Stimulated activated CD8-positive, alpha-beta memory T cell treated with anti-CD3 and anti-CD28 coated beads, Interleukin-12 subunit alpha, Interleukin-12 subunit beta, amount 100 ng/mL, for 4 hours (primary cell): ENCODE measurements at places on chromosomes 7 and 10.

GRCh38 chr10:11125004-11125403, 107.3 kb downstream of the CELF2 start:
- DNase-seq = no peak

DNA sequence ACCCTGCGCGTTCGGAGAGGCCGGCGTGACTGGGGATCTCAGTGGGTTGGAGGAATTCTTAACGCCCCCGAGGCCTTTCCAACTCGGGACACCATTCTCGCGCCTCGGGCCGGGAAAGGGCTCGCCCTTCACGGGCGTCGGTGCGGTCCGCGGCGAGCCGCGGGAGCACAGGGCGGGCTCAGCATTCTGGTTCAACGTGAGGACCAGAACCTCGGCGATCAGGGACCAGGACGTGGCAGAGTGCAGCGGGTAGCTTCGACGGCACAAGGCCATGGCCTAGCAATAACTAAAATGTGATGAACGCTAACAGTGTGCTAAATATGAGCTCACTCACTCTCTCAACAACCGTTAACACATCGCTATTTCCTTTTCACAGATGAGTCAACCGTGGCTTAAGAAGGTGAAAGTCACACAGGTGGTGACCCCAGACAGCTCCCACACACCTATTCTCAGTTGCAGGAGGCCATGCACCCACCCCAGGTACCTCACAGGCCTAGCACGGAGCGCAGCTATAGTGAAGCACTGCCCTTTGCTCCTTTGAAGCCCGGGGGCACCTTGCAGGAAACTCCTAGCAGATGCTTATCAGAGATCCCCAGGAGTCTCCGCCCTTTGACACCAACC, 4.5 kb upstream of the EMX2 start:
- DNase-seq = no peak

- DNase-seq = no peak
These were observed 327.2 kb upstream of the BMPER start for GRCh38 chr7:33578166-33578565.

DNA sequence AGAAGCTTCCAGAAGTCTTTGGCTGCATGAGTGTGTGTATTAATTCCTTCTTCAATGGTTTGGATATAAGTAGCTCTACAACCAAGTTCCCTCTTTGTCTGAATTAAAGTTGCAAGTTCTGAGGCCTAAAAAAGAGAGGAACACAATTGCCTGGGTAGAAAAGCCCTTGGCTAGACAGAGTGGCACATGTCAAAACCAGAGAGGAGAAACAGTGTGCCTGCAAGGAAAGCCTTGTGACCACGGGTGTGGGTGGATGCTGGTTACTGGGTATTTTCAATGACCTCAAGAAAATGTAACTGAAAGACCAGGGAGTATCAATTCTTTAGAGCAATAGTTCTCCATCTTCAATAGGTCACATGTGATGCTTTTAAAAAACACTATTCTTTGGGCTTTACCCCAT, 148.3 kb downstream of the SVIL start:
- no peak for DNase-seq

DNA sequence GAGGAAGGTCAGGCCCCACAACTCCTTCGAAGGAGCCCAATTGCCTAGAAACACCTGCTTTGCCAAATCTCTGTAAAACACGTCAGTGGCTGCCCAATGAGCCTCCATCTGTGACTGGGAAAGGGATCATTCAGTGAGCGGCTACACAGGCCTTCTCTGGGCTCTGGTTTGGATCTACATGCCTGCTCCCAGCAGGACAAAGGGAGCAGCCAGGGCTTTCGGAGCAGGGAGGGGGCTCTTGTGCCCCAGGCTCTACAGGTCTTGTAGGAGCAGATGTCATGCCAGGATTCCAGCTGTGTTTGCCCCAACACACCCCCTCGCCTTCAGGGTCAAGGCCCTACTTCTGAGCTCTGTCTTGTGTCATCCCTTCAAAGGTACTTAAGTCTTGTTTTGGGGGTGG, 73.5 kb downstream of the CLEC2L start:
- DNase-seq = no peak

- no peak for DNase-seq
These were observed 31.6 kb downstream of the CCDC3 start for GRCh38 chr10:12969951-12970350.

DNA sequence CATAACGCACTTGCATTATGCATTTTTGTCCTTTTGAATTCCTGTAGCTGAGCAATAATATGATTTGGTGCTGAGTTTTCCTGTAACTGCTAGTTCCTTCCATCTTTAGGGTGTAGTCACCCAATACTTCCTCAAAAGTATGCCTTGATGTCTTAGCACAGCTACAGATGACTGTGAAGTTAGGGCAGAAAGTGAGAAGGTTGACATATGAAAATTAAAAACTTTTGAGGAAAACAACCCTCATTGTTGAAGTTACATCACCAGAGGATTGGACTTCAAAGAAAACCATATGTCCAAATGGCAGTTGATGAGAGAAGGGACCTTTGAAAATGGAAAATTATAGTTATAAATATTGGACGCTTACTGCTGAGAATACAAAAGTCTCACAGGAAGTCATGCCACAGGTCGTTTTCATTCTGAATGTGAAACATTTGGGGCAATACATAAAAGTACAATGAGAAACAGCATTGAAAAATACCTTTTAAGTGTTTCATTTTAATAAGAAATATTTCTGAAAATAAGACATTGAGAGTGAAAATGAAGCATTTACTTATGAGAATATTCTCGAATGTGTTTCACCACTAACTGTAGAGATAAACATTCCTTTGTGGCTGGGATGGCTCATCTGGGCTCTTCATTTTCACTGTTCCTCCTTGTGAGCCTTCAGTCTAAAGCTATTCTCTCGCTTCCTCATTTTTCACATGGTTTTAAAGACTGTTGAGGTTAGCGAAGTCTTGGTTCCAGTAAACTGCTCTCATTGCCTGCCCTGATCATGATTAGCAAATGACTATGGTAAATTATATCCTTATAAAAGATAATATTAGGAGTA, 61.4 kb upstream of the NME8 start:
- no peak for DNase-seq

DNA sequence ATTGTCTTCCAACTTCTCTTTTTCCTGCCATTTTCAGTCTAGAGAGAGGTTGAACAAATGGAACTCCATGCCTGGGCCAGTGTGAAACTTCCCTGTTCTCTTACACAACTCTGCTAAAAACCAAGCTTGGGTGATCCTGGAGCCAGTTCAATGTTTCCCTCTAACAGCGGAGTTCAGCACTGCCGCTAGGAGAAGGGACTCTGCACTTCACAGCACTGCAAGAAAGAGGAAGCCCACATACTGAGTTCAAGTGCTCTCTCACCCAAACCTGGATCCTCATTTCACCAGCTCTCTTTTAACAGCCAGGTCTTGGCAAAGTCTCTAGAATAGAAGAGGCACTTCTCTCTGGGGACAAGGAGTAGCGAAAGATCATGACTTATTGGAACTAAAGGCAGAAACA, 18.8 kb downstream of the FOXI2 start:
- no peak for DNase-seq

DNA sequence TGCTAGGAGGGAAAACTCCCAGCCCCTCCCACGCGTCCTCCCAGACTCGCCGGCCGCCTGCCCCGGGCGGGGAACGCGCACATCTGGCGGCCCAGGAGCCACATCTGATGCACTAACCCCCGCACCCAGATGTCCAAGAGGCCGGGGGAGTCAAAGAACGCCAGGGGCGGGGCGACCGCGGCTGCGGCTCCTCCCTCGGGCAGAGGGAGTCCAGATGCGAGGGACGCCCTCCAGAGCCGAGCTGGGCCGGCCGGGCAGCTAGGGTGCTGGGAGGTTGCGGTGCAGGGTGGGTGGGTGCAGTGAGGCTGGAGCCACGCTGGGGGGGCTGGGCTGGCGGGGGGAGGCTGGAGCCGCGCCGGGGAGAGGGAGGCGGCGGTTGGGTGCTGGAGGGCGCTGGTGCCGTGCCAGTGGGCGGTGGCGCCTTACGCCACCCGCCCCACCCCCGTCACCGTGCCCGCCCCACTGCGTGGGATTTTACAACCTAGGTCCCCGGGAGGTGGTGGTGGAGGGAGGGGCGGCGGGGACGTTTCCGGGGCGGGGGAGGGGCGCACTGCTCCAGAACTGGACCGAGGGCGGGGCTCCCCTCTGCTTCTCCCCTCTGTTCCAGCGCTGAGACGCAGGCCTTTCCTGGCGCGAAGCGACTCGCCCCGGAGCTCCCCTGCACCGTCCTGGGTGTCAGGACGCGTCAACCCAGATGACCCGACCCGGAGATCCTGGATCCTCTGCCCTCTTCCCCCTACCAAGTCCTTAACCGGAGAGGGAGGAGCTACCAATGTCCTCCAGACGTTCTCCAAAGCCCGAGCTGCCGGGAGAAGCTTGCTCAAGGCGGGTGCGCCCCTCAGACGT, 109.1 kb downstream of the REEP3 start:
- DNase-seq = peak; percentile 75

DNA sequence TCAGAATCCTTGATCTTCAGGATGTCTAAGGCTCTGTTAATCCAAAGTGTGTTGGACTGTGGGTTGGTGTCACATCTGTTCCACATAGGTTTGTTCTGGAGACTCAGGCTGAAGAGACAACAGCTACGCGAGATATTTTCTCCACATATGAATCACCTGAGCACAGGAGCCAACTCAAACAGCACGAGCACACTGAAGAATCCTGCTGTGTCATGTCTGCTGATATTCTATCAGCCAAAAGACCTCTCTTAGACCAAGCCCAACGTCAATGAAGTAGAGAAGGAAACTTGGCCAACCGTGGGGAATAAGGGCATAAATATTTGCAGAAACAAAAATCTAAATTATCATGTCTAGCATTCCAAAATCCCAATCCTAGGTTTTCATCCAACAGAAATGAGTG, 2.7 kb upstream of the TASOR2 start:
- DNase-seq = no peak

DNA sequence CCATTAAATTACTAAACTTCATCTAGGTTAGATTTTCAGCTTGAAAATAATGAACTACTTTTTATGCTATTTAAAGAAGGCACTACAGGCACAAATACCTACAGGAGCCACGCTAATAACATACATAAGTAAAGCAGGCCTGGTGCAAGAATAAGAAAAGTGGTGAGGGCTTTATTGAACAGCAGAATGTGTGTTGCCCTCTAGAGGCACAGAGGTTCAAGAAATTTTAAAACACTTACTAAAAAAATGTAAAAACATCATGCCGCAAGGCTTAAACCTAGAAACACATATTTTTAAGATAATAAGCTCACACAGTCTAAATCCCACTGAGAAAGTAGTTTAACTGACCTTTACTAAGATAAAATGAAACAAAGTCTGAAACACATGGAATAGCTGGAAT, 20.3 kb downstream of the CACUL1 start:
- no peak for DNase-seq

DNA sequence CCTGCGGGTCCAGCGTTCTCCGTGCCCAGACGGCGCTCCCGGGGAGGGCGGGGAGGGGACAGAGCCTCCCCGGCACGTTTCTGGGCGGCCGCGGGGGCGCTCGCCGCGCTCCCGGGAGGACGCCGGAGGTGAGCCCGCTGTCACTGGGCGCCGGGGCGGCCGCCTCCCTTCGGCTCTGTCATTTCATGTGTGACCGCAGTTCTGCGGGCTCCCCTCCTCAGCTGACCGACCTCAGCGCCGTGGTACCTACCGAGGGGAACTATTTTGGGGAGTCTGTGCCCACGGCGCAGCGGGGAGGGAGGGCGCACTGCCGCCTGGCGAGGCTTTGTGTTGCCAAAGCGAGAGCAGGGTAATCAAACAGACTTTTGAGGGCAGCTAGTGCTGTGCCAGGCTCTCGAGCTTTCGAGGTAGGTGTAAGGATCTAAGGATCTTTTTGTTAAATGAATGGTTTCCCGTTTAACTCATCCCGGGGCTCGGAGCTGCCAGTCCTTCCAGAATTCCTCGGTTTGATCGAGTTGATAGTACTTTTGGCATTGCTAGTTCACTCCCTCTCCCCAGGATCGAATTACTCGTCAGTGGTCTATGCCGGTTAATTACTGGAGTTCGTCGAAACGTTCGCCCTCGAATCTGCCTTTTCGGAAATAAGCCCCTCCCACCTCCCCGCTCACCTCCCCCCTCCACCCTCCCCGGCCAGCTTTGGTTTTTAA, 1.9 kb downstream of the ARID5B start:
- peak; percentile 53 for DNase-seq

DNA sequence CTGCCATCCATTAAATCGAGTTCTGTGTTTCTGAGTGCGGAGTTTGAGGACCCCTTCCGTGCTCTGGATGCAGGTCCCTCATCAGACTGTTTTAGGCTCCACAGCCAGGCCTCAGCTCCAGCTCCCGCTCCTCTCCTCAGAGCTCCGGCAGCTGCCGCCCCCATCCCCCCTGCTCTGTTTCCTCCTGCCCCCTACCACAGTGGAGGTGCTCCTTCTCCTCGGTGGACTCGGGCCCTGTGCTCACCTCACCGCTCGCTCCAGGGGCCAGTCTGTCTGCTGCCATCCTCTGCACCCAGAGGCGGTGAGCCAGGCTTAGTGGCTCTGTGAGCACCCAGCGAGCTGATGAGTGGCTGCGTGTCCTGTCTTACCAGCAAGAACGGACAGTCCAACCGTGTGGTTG, 21.4 kb upstream of the PRKAR1B start:
- no peak for DNase-seq
